ENCODE measurements at places on chromosomes 3 and 15.
A peak's percentile ranks its signal among the peaks of the same experiment; 100 is the strongest.

- no peak for DNase-seq
These were observed 19.4 kb downstream of the TPM1 start for GRCh38 chr15:63061975-63062374.

DNA sequence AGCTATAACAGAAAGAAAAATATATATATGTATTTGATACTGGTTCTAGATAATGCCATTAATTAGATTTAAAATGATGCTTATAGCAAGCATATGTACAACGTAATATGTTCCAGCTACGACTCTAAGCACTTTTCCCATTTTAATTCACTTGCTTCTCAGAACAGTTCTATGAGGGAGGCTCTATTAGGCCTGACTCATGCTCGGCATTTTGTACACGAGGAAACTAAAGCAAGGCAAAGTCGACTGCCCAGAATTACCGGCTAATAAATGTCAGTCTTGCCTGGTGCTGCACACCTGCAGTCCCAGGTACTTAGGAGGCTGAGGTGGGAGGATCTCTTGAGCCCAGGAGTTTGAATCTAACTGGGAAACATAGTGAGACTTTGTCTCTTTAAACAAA is 106.0 kb downstream of the PTPRG start:
- no peak for DNase-seq

- peak; percentile 34 for DNase-seq
These were observed 110.8 kb downstream of the VGLL4 start for GRCh38 chr3:11532931-11533391.

DNA sequence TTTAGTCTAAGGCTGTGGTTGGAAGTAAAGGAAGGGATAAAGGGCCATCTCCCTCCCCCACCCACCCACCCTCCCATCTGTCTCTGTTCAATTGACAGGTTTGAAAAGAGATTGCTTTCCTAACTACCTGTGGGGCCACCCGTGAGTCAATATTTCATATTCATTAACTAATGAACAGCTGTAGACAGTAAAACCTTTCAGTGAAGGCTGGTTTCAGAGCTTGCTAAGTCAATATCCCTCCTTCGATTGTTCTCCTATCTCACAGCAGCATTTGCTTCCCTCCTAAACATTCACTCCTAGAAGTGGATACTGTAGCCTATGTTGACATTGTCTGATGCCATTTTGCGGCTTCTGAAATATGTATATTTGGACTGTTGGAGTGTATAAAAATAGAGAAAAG is 85.9 kb upstream of the SYNPR start:
- no peak for DNase-seq

- DNase-seq: no peak
These were observed 1.8 kb downstream of the CELSR3 start for GRCh38 chr3:48660800-48661400.

- no peak for DNase-seq
These were observed 15.2 kb downstream of the TRNT1 start for GRCh38 chr3:3141939-3142338.

All from AG04449 (cell line).